ENCODE measurements at places on chromosomes 4 and X.

- no peak for DNase-seq
These were observed 52.1 kb downstream of the CT47B1 start for GRCh38 chrX:120823556-120823955.

GRCh38 chr4:128859887-128860677 lies 50.6 kb downstream of the JADE1 start:
- peak; percentile 19 for DNase-seq

DNA sequence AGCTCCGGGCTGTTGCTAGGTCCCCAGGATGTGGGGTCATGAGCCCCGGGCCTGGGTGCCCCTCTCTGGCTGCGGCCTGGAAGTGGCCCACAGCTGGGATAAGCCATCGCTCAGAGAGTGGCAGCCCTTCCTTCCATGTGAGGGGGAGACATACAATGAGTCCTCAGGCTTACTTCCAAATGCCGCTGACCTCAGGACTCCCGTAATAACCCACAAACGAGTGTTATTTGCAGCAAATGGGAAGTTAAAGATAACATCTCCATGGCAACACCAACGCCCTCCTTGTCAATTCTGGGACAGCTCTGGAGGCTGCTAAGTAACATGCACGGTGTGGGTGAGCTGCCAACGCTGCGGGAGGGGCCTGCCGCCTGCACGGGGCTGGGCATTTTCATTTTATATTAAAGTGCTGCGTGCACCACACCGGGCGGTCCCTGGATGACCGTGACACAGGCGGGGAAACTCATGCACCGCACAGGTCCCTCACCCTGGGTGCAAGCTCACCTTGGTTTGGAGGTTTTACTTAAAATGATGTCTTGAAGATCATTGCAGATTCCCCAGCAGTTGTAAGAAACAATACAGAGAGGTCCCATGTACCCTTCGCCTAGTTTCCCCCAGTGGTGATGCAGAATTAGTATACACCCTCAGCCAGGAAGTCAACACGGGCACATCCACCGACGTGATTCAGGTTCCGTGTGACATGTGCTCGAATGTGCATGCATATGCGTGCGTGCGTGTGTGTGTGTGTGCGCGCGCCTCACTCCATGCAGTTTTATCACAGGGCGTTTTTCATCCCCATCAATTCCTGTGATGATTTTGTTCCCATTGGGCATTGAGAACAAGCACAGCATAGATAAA lies 79.4 kb downstream of the ABLIM2 start:
- no peak for DNase-seq

GRCh38 chr4:108581083-108581482 lies 39.3 kb upstream of the RPL34 start:
- DNase-seq: no peak

GRCh38 chr4:52915191-52915590 lies 53.1 kb downstream of the RASL11B start:
- no peak for DNase-seq

DNA sequence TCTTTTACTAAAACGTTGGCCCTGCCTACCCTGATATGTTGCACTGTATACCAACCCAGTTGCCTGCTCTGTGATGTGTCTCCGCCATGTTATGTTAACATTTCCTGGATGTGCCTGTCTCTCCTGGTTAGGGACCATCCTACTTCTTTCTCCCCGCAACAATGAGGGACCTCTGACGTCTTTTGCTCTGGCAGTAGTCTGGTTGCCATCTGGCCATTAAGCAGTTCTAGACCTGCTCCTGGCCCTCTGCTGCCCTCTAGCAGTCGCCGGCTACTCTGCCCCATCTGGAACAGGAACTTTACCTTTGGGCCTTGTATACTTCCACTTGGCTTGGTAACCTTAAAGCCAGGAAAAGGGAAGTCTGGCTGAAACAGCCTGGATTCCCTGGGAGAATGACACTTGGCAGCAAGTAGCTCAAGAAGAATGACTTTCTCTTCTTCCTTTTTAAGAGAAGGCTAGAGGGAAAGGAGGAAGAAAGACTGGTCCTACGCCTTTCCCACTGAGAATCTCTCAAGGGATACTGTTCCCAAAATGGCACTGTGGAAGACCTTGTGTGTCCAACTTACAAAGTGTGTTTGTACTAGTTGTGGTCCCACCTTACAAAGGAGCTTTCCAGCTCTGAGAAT lies 63.5 kb downstream of the GPC3 start:
- DNase-seq: peak; percentile 2

DNA sequence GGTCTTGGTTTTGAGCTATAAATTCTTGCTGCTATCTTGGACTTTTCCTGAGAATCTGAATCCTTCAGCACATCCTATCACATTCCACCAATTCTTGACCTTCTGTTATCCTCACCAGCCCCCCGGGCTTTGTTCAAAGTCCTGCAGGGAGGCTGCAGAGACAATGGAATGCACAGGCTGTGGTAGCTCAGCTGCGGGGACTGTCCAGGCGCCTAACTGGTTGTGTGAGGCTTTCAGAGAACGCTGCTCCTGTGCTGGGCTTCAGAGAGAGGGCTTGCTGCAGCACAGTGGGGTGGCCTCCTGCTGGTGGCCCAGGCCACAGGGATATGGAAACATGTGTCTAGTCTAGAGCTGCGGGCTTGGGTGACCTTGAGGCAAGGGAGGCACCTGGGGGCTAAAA lies 196.3 kb upstream of the GATB start:
- DNase-seq: no peak
